Jurkat, Clone E6-1 (cell line): ENCODE measurements at places on chromosomes 6 and 20.

DNA sequence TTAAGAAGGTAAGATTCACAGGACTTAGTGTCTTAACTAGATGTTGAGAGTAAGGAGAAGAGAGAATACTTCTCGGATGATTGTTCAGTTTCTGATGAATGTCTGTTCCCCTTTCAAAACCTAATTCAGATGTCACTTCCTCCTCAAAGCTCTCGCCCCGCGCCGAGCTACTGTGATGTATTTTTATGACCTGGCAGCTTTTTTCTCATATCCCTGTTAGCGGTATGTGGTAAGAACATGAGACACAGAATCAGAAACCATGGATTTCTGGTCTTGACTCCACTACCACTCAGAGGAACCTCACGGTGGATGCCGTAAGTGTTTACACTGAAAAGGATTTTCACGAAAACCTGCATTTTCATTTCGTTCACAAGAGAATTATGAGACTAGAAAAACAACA is 48.4 kb downstream of the CEP43 start:
- DNase-seq, result no peak

DNA sequence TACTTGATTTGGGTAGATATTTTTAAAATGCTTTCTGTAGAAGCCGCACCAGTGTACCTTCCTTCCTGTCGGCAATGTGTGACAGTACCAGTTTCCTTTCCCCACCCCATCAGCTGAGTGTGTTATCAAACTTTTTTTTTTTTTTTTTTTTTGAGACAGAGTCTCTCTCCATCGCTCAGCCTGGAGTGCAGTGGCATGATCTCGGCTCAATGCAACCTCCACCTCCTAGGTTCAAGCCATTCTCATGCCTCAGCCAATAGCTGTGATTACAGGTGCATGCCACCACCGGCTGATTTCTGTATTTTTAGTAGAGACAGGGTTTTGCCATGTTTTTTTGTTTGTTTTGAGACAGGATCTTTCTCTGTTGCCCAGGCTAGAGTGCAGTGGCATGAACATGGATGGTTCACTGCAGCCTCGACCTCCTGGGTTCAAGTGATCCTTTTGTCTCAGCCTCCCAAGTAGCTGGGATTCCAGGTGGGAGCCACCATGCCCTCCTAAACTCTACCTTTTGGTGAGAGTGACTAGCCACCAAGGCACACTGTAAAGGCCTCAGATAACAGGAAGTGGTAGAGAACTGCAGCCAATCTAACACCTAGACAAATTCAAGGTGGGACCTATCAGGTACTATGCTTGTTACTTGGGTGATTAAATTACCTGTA is 26.5 kb upstream of the ZBTB22 start:
- peak; percentile 96 for DNase-seq

- no peak for DNase-seq
Measured at GRCh38 chr20:52103335-52103912, 88.2 kb downstream of the ZFP64 start.

DNA sequence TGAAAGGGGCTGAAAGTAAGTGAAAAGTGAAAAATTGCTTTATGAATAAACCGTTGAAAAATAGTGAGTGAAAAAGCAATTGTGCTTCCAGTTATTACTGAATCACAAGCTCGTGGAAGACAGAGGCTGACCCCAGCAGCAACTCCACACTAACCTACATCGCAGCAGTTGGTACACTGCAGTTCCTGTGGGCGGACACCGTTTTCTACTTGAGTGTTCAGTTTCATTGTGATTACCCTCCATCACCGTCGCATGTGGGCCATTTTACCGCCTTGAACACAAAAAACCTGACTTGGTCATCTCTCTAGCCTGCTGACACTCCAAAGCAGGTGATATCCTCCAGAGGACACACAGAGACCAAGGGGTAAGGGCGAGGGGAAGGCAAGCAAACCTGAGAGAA is 28.4 kb downstream of the PRDM1 start:
- DNase-seq, result no peak

- no peak for DNase-seq
Measured at GRCh38 chr6:28856620-28857005, 67.2 kb downstream of the TRIM27 start.

GRCh38 chr6:89597372-89597771 is 41.2 kb downstream of the LYRM2 start:
- no peak for DNase-seq

DNA sequence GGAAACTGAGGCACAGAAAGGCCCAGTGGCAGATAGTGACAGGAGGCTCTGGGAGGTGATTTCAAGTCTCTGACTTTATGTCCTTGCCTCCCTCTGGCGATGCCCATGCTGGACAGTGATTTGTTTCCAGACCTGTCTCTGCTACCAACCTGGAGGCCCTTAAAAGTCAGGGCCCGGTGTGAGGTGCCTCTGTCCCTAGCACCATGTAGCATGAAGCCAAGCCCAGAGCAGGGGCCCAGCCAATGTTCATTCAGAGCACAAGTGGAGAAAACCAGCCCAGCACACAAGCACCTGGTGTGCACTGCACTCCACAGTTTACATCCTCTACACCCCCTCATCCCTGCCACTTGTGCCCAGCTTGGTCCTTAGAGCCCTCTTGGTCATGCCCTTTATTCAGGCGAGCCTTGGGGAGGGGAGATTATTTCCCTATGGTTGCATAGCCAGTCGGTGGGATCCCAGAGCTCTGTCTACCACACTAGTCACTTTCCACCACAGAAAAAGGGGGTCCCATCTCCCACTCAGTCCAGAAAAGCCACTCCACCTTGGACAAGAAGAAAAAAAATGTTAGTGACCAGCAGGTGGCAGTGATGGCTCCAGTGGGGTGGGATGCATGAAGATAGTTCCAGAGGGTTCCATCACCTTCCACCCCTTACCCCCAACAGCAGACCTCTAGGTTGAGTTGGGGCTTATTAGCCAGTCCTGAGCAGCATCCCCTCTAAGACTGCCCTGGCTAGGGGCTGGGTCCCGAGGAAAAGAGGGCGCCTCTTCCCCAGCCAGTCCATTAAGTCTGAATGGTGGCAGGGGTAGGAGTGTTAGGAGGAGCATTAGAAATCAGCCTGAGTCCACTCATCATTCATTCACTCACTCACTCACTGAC is 30.9 kb downstream of the KIAA1755 start:
- no peak for DNase-seq

DNA sequence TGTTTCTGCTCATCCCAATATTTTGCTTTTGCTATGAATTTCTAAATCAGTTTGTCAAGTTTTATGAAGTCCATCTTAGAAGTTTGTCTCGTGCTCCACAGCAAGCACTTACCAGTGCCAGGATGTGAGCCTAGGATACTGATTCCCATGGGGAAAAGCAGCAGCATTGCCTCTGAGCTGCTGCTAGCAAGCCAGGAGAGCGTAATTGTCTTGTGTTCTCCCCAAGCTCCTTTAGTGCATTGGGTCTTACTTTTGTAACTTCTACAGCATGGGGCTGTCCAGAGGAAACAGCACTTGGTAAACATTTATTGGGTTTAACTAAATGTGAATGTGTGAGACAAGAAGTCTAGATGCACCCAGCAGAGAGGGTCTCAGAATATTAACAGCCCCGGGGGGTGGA is 76.1 kb downstream of the RNF182 start:
- DNase-seq, result no peak

GRCh38 chr20:48478370-48478769 is 349.4 kb downstream of the PREX1 start:
- no peak for DNase-seq

- no peak for DNase-seq
Measured at GRCh38 chr6:144159223-144159622, 8.9 kb downstream of the STX11 start.

GRCh38 chr6:139964737-139965136 is 590.3 kb upstream of the CITED2 start:
- no peak for DNase-seq

DNA sequence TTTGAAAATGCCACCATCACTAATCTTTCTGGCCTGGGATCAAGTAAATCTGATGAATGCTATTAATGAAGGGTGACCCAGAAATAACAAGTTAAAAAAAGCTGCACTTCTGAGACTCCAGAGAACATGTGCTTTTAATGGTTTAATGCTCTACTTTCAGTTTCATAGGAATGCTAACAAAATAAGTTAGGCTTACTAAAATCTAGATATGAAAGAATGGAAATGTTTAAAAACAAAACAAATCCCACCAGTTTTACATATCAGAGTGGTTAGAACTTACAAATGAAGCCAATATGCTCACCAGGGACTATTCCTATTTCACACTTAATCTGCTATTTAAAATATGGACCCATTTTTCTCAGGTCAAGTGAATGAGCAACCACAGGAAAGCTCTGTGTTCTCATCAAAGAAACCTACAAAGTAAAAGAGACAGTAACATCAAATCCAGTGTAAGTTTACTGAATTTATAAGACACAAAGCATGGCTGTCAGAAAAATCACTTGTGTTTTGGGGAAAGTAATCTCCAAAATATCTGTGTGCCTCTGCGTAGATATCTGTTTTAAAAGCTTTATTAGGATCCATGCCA is 40.3 kb downstream of the FYN start:
- no peak for DNase-seq

DNA sequence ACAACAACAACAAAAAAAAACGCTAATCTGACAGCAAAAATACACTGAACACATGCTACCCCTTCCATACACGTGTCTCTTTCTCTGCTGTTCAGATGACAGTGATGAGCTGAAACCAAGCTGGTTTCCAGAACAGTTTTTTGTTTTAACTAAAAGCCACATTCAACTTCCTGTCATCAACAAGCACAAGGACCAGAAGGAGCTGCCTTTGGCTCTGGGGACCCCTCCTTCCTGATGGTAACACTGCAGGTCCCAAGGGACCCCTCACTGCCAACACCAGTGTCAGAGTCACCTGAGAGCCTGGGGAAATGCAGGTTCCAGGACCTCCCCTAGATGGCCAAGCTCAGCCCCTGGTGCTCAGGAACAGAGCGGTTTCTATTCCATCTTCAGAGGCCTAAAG is 6.0 kb downstream of the CST7 start:
- peak; percentile 81 for DNase-seq

DNA sequence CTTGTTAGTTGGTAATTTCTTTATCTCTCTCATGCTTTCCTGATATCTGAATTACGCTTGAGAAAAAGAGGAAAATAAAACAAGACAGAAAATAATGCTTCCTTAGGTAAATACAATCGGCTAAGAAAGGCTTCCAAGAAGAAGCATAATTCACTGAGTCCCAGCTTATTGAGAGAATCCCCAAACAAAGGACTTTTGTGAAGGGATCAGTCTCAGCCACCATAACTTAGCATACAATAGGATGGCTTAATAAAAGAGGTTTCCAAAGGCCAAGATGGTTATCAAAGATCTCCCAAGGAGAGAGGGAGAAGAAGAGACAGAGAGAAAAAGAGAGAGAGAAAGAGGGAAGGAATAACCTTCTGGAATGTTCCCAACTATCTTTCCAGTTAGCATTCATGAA is 46.0 kb upstream of the SALL4 start:
- DNase-seq, result no peak

- no peak for DNase-seq
Measured at GRCh38 chr6:115976321-115976870, 84.3 kb downstream of the FRK start.

- DNase-seq, result no peak
Measured at GRCh38 chr6:85240787-85241385, 209.0 kb upstream of the NT5E start.

DNA sequence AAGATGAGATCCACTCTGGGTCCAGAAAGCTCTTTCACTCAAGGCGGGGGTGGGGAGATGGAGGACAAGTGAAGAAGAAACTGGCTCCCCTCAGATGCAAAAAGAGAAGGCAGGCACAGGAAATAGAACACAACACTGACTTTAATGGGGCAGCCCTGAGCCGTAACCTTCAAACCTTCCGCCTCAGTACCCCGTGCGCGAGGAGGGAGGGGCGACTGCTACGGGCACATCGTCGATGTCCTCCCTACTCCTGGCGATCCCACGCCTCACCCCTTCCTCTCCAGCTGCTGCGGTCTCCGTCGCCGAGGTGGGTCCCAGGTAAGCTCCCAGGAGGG is 3.9 kb downstream of the SPEF1 start:
- no peak for DNase-seq

DNA sequence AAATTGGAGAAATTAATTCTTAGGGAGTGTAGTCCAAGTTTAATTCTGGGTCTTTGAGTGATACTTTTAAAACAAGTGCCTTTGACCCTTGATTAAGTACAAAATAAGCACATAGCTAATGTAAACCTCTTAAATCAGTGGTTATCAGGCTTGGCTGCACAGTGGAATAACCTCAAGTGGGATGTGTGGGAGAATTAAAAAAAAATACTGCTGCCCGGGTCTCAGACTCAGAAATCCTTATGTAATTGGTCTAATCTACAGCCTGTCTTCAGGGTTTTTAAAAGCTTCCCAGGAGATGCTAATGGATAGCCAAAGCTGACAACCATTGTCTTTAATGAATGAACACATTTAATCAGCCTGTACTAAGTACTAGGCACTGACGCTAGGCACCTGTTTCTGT is 28.5 kb upstream of the TMEM14A start:
- DNase-seq, result no peak

DNA sequence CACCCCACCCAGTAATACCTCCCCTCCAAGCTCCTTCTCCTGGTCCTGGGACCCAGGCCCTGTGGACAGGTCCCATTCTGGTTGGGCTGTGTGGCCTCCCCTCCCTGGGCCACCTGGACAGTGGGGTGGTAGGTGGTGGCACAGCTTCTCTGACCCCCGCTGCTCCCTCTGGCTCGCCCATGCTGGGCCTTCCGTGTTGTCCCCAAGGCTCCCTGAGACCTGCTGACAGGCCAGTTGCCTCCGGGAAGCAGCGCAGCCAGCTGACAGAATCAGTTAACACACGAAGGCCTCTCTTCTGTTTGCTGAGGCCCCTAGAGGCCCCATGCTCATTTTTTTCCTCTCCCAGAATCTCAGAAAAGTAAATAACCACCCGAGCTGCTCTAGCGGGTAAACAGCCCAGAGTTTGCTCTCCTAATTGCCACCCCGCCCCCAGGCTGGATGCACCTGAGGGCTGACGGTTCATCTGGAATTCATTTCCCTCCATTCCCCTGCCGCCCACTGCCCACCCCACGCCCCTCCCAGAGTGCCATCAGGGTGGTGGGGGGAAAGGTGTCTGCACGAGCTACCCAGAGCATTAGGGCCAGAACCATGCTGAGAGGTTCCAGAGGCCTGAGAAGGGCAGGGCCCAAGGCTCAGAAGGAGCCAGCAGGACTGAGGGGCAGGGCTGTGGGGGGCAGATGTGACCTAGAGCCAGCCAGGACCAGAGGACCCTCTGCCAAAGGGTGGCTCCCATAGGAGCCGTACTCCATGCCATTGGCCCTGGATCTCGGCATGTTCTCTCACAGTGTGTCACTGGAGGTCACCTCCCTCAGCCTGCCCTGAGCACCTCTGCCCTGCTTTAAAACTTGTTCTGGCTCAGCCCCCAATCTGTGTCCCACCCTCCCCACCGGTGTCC is 157.5 kb downstream of the GRM4 start:
- no peak for DNase-seq
